Kidney (tissue), 22 donors: ENCODE measurements at places on chromosomes 6 and 20.

GRCh38 chr6:44219815-44220784 lies 3.3 kb upstream of the SLC29A1 start:
- peak; percentile 43 for DNase-seq

- no peak for DNase-seq
Observed at GRCh38 chr6:20234136-20234535, 21.9 kb upstream of the MBOAT1 start.

GRCh38 chr6:119986934-119987549 lies 637.5 kb upstream of the MAN1A1 start:
- DNase-seq = no peak

- DNase-seq = no peak
Observed at GRCh38 chr6:60643870-60644269, 1642.2 kb downstream of the KHDRBS2 start.

DNA sequence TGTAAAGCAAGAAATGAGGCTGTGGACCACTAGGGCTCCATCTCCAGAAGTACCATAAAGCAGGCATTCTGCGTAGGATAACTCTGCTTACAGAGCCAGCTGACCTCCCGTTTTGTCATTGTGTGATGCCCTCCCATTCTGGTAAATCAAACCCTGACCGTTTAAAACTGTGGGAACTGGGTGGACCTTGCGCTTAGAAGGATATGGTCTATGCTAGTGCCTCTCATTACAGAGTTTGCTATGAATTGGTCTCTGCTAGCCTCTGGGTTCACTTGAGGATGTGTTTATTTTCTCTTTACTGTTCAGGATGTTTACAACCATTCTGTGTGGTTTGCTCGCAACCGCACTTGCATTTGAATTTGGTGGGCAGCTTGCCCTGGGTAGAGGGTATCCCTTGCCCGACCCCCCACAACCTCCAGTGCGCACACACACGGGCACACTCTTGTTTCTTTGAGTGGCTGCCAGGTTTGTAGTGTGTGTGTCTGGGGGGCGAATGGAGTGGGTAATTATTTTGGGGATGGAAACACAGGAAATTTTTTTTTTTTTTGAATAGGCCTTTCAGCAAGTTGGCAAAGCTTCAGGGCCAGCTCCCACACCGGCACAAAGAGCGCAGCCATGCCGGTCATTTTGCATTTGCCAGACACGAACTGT lies 198.3 kb downstream of the JARID2 start:
- DNase-seq = no peak

GRCh38 chr20:37392441-37393195 lies 46.7 kb downstream of the SRC start:
- DNase-seq = no peak

GRCh38 chr6:124148236-124148957 lies 344.7 kb downstream of the NKAIN2 start:
- no peak for DNase-seq

DNA sequence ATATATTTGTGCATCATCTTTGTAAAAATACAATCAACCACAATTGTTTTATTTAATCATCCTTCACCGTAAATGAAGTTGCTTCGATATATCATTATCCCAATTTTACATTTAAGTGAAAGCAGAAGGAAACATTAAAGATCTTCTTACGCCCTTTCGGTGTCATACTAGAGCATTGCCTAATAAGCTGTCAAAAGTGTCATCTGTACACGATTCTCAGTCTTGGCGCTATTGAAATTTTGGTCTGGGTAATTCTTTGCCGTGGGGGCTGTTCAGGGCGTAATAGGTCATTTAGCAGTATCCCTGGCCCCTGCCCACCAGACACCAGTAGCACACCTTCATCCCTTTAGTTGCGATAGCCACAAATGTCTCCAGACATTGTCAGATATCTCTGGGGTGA lies 40.4 kb upstream of the TMEM170B start:
- DNase-seq = no peak

- no peak for DNase-seq
Observed at GRCh38 chr6:35993150-35993549, 31.3 kb downstream of the SLC26A8 start.

GRCh38 chr6:125869427-125869826 lies 78.7 kb downstream of the NCOA7 start:
- no peak for DNase-seq

DNA sequence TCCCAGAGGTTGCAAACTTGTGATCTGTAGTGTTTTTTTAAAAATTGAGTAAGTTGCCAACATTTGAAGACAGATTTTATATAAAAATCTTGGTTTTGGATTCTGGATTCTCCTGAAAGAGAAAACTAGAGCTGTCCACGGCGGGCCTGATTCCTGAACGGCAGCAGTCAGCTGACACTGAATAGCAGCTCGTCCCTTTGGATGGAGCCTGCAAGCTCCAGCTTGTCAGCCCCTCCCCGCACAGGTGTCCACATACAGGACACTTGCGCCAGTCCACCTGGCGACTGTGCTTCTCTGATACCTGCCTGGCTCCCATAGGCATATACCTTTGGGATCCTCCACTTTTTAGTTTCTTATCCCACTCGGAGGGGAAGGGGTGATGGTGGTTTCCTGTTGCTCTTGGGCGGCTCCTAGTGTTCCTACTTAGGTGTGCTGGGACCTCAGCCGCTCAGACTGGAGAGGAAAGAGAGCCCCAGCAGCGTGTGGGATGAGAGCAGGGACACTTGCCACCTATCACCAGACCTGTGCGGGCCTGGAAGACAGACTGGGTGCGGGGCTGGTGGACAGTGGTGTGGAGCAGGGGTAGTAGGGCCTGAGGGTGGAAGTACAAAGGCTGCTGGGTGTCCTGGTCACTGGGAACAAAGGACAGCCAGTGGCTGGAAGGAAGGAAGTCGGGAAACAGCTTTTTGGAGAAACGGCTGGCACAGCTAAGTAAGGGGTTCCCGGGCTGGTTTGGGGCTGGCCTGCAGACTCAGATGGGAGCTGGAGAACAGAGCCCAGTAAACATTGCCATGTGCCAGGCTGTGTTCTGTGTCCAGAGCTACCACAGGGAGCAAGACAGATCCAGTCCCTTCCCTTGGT lies 18.3 kb downstream of the GHRH start:
- DNase-seq = no peak

DNA sequence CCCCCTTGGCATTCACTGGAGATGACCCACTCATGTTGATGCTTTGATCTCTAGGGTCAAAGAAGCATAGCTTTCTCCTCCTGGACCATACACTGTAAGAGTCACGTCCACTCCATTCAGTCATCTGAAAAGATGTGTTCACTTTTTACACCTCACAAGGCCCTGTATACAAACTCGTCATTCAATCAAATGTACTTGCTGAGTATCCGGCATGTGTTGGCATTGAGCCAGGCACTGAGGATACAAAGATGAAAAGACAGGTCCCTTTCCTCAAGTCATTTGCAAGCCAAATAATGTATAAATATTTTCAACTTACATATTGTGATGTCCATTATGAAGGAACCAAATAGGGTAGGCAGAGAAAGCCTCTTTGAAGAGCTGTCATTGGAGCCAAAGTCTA lies 32.6 kb upstream of the CSNK2A1 start:
- no peak for DNase-seq

DNA sequence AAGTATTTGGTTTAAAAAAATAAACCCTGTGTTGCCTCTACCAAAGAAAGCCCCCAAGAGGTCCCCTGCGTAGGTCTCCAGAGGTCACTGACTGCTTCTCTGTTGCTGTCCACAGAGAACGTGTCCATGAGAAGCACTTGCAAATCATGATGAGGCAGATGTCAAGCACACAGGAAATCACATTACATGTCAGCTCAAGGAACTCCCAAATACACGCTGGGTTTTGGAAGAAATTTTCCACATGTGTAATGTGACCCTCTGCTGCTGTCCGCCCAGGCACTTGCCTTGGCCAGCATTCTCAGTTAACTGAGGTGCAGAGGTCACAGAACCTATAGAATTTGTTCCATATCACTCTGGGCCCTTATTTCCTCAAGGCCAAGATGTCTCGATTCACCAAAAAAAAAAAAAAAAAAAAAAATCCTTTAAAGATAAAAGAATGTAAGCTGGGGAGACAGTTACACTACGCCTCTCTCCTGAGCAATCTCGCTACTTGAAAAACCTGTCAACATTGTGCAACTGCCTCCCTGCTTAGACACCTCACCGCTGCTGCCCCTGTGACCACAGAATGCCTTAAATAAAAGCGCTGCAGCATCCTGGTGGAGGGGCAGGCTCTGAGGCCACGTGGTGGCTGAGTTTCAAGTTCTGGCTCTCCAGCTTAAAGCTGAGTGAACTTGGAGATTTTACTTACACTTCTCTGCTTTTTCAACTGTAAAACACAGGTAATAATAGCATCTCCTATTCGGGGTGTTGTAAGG lies 42.3 kb downstream of the SLC22A23 start:
- DNase-seq = peak; percentile 47

GRCh38 chr6:159043251-159043650 lies 1.5 kb downstream of the TAGAP start:
- DNase-seq = no peak

- DNase-seq = no peak
Observed at GRCh38 chr6:14135893-14136539, 18.4 kb downstream of the CD83 start.

DNA sequence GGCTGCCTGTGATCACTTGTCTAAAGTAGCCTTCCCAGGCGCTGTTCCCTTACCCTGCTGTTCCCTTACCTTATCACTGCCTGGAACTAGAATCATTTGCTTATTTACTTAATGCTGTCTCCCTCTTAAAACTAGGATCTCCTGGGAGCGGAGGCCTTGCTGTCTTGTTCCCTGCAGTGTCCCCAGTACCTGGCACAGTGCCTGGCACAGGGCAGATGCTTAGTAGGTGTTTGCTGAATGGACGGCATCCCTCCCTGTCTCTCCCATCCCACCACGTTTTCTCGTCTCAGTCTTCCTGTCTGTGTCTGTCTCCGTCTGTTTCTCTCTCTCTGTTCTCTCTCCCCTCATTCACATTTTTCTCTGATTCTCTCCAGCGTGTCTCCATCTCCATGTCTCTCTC lies 99.9 kb upstream of the MYL9 start:
- DNase-seq = no peak

DNA sequence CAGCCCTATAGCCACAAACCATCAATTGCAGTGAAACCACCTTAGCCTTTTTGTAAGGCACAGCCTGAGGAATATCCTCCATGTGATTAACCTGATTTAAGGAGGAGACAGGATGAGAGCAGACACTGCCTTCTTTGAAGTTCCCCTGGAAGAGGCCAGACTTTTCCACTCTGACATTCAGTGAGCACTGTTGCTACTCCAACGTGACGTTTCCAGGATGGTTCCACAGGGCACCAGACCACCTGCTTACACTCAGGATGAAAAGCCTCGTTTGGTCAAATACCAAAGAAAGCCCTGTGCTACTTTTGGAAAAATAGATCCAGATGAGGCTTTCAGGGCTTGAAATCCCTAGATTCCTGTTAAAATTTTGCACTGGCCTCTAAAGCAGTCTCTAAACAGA lies 1102.1 kb upstream of the FLRT3 start:
- DNase-seq = no peak

GRCh38 chr6:155916846-155917624 lies 461.4 kb upstream of the NOX3 start:
- DNase-seq = no peak

DNA sequence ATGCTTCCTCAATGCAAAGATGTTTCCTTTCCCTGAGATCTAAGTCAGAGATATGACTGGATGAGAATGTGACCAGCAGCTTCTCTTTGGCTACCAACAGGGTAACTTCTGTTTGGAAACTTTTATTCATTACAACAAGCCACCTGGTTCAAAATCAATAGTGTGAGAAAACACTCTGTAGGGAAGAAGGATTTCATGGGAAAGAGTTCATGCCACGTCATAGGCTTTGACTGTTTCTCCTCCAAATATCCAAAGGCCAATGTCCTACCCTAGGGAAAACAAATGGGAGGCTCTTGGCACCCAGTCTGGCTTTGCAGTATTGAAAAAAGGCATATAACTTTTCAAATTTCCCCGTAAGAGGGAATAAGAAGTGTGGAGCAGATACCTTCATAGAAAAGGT lies 245.5 kb downstream of the FNDC1 start:
- no peak for DNase-seq

GRCh38 chr20:10609276-10609675 lies 64.5 kb downstream of the JAG1 start:
- DNase-seq = no peak

DNA sequence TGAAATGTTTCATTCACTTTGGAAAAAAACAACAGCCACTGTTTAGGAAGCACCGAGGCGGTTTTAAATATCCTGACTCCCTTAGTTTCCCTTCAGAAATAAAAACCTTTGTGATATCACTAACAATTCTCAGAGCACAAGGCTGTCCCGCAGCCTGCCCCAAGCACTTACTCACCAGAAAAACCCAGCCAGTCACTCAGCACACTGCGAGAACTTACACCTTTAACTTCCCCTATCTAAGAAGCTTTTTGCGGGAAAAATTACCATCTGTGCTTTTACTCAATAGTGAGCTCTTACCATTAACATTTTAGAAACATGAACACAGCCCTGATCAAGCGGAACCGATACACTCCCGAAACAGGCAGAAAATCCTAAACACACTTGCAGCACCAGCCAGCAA lies 9.3 kb downstream of the ZBTB46 start:
- no peak for DNase-seq

- DNase-seq = no peak
Observed at GRCh38 chr6:39471954-39472659, 149.6 kb upstream of the KCNK16 start.

- peak; percentile 26 for DNase-seq
Observed at GRCh38 chr6:30019819-30020218, 41.2 kb upstream of the POLR1H start.

- no peak for DNase-seq
Observed at GRCh38 chr6:156869980-156870398, 92.8 kb downstream of the ARID1B start.

DNA sequence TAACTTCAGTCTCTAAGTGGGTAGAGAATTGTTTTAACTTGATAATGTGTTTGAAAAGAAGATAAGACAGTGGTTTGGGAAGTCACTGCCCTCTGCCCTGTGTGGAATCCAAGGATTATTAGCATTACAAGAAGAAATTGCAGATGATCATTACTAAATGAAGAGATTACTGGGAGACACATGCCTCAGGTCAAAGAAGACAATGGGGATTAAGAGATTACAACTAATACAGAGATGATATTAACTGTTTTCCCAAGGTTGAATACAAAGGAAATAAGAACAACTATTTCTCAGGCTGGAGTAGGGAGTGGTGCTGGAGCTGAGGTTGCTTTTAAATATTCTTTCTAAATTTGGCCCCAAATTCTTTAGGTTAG lies 166.0 kb downstream of the TRMT11 start:
- no peak for DNase-seq

DNA sequence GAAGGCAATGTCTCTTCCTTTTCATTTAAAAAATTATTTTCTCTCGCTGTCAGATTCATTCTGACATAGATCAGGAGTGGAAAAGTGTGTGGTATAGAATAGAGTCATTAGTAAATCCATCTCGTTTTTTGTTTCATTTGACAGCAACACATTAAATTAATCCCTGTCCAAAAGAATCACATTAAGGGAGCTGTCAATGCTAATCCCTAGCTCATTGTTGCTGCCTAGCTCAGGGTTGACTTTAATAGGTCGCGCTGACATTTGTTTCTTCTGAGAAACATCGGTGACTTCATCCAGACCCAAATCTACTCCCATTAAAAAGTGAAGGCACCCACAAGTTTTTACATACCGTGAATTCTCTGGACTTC lies 25.4 kb upstream of the MAP3K7 start:
- no peak for DNase-seq

GRCh38 chr6:143099647-143100046 lies 39.0 kb downstream of the AIG1 start:
- no peak for DNase-seq
